ENCODE measurements at places on chromosomes 13 and 19.
A peak's percentile ranks its signal among the peaks of the same experiment; 100 is the strongest.

DNA sequence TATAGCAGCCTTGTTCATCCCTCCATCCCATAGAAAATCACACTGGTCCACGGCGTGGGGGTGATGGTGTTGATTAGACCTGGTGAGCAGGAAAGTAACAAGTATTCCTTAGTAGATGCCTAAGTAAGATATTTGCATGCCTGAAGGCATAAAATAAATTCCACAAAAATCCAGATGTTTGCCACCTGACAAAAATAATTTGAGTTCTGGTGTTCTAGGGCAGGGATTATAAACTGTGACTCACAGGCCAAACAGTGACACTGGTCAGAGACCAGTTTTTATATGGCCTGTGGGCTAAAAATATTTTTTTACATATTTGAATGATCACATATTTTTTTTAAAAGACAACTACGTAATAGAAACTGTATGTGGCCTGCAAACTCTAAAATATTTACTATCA lies 310.7 kb downstream of the RFC3 start:
- DNase-seq = no peak

DNA sequence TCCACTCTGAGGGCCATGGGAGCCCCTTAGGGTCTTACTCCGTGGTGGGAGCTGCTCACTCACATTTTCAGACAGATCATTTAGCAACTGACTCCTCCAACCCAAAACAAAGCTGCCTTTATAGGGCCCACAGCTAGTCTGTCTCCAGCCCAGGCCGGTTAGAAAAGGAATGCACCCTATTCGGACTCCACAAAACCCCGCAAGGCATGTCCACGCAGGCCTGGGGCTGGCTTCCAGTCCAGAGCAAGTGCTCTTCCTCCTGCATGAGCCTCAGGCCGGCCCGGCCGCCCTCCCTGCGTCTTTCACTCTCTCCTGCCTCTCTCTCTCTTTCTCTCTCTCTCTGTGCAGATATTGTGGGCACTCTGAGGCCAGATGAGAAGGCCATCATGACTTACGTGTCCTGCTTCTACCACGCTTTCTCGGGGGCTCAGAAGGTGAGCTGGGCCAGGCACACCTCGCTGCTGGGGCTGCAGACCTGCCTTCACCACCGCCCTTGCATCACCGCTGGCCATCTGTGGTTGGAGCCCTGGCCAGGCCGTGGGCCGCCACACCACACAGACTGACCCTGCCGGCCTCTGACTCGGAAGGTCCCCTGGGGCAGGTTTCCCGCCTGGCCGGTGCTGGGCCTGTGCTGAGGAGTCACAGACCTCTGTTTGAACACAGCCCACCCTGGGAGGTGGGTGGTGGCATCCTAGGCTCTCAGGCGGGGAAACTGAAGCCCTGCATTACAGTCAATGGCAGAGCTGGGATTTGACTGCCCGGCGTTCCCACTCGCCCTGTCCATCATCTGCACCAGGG lies 33.1 kb downstream of the CAPN12 start:
- DNase-seq = no peak

GRCh38 chr19:1942934-1943555 lies 2.1 kb downstream of the CSNK1G2 start:
- peak; percentile 53 for DNase-seq

DNA sequence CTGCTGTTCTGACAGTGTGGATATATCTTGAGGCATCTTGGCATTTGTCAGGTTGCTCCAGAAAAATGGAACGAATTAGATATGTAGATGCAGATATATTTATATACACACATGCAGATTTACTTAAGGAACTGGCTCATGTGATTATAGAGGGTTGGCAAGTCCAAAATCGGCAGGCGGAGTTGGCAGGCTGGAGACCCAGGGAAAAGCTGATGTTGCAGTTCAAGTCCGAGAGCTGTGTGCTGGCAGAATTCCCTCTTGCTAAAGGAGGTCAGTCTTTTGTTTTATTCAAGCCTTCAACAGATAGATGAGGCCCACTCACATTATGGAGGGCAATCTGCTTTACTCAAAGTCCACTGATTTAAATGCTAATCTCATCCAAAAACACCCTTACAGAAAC lies 24.4 kb upstream of the CSNK1A1L start:
- DNase-seq = no peak

- peak; percentile 28 for DNase-seq
These were observed 9.8 kb upstream of the USPL1 start for GRCh38 chr13:30607908-30608307.

DNA sequence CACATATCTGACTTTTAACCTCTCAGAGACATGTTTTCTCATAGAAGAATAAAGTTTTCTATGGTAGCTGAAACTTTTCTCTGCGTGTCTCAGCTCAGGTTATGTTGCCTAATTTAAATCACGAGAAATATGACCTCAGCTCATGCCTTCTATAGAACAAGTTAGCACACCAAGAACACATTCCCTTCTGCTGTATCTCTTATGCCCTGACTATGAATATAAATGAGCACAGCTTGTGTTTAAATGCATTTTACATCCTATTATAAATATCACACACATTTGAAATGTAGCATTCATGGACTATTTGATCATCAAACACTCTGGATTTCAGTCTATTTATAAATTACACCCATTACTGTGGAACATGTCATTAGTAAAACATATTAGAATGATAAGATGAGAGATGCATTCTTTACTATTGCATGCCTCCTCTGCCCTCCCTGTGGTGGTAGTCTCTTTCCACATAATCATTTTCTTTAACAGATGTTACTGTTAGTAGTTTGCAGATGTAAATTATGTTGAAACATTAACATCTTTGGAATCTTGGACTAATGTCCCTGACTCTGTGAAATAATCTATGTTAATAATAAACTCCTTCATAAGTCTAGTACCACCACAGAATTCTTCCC lies 2044.9 kb upstream of the PCDH20 start:
- DNase-seq = no peak

DNA sequence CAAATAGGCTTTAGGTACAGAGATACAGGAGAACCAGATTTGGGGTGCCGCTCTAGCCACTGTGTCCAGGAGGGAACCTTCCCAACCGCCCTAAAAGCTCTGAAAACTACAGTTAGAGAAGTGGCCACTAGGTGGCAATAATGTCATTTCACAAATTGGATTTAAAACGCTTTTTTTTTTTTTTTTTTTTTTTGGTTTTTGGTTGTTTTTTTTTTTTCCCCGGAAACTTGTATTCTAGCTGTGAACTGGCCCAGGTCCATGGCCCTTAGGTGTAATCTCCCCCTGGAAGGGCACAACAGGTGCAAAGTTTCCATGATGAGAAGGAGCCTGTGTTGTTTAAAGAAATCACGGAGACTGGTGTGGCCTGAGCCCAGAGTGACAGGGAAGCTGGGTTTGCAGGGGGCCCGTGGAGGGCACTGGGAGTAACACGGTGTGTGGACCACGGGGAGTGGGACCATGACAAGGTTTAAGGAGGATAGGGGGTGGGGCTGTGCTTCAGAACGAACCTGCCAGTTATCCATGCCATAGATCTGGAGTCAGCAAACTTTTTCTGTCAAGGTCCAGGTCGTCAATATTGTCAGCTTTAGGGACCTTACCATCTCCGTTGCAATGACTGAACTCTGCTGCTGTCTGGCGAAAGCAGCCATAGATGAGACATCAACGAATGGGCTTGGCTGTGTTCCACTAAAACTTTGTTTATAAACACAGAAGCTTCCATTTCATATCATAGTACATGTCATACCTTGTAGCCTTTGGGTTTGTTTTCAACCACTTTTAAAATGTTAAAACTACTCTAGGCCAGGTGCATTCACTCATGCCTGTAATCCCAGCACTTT lies 10.1 kb downstream of the OR1I1 start:
- peak; percentile 79 for DNase-seq

DNA sequence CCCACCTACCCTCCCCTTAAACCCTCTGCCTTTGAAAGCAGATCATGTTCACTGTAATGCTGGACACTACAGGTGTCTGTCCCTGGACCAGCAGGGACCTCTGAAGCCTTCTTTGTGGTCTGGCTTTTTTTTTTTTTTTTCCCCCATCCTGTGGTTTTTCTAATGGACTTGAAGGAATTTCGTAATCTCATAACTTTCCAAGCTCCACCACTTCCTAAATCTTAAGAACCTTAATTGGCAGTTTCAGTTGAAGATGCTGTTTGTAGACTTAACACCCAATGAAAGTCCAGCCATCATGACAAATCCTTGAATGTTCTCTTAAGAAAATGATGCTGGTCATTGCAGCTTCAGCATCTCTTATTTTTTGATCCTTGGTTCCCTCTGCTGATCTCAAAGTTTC lies 45.0 kb upstream of the LRCH1 start:
- DNase-seq = peak; percentile 49

DNA sequence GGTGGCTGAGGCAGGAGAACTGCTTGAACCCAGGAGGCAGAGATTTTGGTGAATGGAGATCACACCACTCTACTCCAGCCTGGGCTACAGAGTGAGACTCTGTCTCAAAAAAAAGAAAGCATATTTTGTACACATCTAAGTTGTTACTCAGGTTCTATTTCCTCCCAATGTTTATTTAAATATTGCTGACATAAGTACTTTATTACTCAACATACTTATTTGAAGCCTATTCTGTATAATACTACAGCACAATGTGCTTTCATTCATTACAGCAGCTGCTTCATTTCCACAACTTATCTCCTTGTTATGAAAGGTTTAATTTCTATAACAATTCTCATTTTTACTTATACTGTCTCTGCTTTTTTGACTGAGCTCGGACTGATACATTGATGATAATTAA lies 495.7 kb downstream of the SLITRK1 start:
- no peak for DNase-seq

- no peak for DNase-seq
These were observed 236.3 kb downstream of the COL4A1 start for GRCh38 chr13:110070511-110071120.

GRCh38 chr13:79853251-79853650 lies 372.3 kb downstream of the NDFIP2 start:
- no peak for DNase-seq
